ENCODE measurements at places on chromosomes 5 and 9. TPM values are rescaled to one million over a fixed set of nuclear protein-coding genes. Genes with fewer than 3 reads are reported as not detected.

- H3K36me3 ChIP-seq: no peaks in the 10 kb centered on the region
- peak; percentile 77 for DNase-seq
- peak overlapping the region; percentile 78 for H3K27ac ChIP-seq
Observed at GRCh38 chr5:83097689-83098231, 20.4 kb downstream of the XRCC4 start.

GRCh38 chr9:12876872-12877271 is 102.1 kb downstream of the LURAP1L start:
- H3K27me3 ChIP-seq: no peaks in the 10 kb centered on the region
- no peak overlapping the region for H3K27ac ChIP-seq
- H3K36me3 ChIP-seq: no peaks in the 10 kb centered on the region
- DNase-seq: no peak

Gene PKD2L2
- not detected for total RNA-seq

- H3K36me3 ChIP-seq: no peaks in the 10 kb centered on the region
- H3K27me3 ChIP-seq: no peaks in the 10 kb centered on the region
- H3K4me3 ChIP-seq: peak overlapping the region; percentile 66
- peak; percentile 44 for DNase-seq
- H3K27ac ChIP-seq: no peak overlapping the region
- H3K4me1 ChIP-seq: peaks cover 30% of the 10 kb centered on the region
Observed at GRCh38 chr5:137734962-137735554, 831 bp downstream of the KLHL3 start.

DNA sequence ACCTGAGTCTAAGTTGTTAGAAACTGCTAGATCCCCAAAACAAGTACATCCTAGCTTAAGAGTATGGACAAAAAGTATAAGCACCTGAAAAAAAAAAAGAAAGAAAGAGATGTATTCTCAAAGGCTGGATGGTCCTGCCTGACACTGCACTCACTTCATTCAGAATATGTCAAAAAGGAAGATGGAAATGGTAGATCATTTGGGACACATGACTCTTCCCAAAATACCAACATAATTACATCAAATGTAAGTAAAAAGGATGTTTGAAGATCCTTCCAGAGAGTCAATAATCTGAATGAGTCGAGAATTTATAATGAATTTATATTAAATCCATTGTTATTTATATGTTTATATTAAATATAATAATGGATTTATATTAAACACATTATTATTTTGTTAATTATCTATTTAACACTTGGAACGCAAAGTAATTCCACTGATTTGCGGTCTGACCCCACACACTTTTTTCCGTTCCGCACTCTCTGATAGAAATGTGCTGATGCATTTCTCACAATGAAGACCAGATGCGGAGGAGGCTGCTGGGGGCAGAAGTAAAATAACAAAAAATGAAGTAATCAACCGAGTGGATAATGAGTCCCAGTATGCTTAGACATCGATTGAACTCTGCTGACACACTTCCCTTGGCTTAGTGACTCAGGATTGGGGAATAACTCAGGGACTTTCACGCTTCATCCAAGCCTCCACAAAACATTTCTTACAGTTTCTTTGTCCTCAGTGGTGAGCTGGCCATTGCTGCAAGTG is 201.2 kb downstream of the ADAMTS12 start:
- peak; percentile 96 for DNase-seq
- H3K4me1 ChIP-seq: peaks cover 40% of the 10 kb centered on the region
- H3K27me3 ChIP-seq: no peaks in the 10 kb centered on the region
- H3K27ac ChIP-seq: peak overlapping the region; percentile 89

DNA sequence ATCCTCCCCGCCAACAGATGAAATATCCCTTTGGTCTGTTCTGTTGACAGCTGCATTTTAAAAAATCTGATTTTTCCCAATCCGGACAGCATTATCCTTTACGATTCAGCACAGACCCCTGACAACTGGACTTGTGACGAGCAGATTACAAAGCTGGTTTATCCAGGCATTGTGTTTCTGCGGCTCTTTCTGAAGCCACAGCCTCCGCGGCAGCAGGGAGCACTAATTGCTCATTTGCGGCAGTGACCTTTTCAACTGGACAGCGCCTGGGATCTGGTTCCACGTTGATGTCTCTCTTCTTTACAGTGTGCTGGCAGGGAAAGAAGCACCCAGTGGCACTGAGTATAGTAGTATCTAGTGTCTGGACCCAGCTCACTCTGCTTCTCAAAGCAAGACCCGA is 351.2 kb downstream of the ZNF608 start:
- peak; percentile 41 for DNase-seq
- no peak overlapping the region for H3K4me3 ChIP-seq
- peaks cover 4% of the 10 kb centered on the region for H3K27me3 ChIP-seq
- H3K27ac ChIP-seq: no peak overlapping the region

Measured in astrocyte (in vitro differentiated cells and primary cell).